Liver (tissue), 10 donors: ENCODE measurements at places on chromosomes 1 and 21.

GRCh38 chr1:22861764-22862440 lies 110.8 kb downstream of the LACTBL1 start:
- DNase-seq: no peak

GRCh38 chr1:204493145-204493983 lies 1.2 kb downstream of the PIK3C2B start:
- no peak for DNase-seq

DNA sequence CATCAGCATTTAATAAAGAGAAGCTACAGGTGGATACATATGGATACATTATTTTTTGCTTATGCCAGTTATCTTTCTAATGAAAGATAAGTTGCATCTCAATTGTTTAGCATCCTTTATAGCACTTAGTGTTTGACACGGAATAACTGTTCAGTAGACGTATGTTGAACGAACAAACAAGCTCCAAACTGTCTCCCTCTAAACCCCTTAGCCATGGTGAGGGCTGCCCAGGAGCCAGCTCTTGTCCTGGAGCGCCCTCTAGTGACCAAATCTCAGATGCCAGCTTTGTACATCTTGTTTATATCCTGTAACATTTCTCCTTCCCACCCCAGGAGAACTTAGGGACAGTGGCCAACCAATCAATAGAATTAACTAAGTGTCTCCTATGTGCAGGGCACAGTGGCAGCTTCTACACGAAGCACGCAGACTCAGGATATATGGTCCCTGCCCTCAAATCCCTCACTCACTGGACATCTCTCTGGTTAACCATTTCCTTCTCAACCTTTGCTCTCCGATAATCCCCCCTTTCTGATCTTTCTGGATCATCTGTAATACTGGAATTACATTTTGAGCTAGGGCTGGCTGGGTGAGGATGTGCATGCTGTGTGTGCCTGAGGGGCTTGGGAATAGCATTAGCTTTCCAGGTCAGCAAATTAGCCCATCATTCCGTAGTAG lies 22.9 kb downstream of the KCNA10 start:
- peak; percentile 82 for DNase-seq

DNA sequence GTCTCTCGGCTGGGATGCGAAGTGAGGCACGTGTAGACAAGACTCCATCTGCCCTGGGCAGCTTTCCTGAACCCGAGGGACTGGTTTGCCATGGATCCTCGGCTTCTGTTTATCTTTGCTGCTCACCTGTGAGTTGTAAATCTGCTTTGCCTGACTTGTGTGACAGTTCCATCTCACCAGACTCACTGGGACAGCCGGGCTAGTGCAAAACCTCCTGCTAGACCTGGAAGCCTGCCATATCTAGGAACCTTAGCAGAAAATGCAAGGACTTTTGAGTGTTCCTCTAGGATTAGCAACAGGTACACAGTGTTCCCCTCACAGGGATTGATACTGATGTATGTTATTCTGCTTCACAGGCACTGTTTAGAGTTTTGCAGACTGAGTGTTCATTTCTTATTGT lies 218.6 kb downstream of the URB2 start:
- no peak for DNase-seq

DNA sequence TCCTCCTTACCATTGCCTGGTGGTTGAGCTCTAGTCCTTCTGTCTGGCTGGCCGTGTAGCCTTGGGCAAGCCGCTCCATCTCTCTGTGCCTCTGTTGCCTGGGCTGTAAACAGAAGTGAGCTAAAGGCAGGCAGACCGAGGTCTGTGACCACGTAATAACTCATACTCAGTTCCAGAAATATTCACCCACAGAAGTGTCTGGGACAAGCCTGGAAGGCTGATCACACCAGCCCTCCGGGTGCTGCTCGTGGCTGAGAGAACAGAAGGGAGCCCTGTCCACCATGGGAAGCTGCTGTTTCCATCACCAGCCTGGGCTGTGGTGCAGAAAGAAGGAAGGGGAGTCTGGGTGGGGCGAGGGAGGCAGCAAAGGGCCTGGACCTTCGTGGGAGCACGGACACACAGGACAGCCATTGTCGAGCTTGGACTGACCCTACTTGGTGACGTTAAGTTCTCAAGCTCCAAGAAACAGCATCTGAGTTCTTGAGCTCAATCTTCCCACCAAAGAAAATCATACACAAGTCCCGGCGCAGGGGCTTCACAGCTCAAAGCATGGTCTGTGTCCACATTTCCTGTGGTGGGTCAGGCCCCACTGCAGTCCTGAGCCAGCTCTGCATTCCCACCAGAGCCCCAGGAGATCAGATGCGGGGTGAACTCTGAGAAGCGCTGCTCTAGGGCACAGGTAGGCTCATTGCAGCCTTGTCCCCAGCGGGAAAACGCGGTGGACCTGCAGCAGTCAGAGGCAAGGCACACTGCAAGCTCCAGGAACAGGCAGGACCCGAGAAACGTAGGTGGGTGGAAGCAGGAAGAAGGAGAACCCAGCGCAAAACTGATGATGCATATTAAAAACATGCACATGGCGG lies 61.8 kb downstream of the RUNX3 start:
- no peak for DNase-seq

DNA sequence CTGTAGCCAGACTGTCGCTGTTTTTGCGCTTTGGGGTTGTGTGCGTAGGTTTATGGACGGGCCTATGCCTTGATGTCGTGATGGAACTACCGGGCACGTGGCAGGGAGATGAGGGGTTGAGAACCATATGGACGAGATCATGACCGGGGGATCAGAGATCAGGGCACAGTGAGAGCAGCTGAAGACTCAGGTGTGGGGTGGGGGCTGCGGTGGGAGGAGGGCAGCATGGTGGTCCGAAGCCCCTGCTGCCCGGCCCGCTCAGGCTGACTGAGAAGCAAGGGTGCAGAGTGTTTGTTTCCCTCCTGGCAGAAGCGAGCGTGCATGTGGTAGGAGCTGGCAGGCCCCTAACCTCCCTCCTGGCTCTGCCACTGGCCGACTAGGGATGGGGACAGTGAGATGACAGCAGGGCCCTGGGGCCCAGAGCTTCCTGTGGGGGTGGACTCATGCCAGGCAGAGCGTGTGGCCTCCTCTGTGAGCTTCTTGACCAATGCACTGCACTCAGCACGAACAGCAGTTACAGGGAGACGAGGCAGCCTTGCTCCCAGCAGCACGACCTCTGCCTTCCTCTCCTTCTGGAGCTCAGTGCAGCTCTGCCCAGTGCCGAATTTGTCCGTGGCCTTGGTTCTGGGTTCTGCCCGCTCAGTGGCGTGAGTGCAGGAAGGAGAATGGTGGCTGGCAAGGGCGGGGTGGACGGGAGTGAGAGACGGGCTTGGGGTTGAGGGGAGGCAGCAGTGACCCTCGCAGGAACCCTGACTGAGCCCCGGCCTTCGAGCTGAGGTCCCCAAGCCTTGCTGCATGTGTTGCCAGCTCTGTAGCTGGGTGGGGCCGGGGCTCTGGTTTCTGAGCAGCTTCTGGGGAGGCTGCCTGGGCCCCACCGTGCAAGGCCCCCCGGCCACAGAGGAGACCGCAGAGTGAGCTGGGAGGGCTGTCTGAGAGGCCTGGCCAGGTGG lies 22.2 kb upstream of the LRRC3 start:
- DNase-seq: no peak

GRCh38 chr1:11795238-11795890 lies 10.4 kb downstream of the MTHFR start:
- no peak for DNase-seq

DNA sequence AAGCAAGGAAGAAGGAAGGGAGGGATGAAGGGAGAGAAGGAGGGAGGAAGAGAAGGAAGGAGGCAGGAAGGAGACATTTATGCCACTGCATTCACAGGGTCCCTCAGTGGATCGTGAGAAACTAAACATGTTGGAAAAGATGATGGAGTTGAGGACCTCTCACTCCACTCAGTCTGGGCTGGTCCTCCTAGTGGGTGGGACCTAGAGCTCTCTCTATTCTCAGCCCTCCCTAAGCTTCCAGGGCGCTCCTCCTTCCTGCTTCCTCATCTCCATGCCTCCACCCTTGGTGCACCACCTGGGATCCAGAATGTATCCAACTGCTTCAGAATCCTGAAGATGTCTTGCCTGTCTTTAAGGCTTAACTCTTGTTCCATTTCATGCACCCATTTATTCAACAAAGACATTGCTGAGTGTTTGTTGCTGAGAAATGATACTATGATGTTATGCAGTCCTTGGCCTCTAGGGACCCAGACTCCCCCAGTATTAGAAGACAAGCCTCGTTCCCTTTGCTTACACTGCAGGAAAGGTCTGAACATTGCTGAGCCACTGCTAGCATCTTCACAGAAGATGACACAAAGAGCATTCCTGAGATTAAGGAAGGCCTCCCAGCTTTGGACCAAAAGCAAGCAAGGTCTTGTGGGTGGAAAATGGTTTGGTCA lies 88.5 kb downstream of the BEND5 start:
- DNase-seq: no peak

- no peak for DNase-seq
Measured at GRCh38 chr1:58664881-58665280, 35.0 kb downstream of the MYSM1 start.

DNA sequence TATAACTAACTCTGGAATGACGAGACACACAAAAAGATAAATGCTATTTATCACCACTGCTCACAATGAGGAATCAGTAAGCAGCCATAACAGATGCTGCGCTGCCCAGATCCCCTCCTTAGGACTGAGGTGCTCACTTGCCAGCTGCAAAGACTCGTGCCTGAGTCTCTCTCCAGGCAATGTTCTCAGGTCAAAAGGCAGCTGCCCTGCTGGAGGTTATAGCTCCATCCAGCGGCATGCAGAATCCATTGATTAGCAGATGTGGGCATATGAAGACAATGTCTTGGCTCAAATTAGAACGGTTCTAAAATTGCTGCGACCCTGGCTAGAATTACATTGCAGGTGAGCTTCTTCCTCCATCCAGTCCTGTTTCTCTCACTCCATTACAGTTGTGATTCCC lies 328.2 kb upstream of the CHRM3 start:
- no peak for DNase-seq

GRCh38 chr1:188128761-188129160 lies 1300.0 kb downstream of the PLA2G4A start:
- DNase-seq: no peak

DNA sequence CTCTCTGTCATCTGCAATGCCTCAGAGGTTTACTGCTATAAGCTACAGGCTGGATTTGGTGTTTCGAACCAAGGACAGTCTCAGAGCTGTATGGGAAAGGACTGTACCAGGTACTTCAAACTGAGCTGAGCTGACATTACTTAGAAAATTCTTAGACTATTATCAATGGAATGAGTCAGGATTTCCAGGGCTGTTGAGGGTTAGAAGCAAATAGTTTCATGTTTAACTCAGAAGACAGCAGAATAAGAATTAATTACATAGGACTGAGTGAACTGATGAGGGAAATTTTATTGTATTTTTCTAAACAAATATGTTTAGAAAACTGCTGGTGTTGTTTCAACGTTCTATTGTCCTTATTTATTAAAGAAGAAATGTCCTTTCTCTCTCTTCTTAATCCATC lies 74.3 kb upstream of the CAPZB start:
- DNase-seq: no peak

GRCh38 chr1:80582980-80583379 lies 1217.8 kb upstream of the ADGRL2 start:
- DNase-seq: no peak

DNA sequence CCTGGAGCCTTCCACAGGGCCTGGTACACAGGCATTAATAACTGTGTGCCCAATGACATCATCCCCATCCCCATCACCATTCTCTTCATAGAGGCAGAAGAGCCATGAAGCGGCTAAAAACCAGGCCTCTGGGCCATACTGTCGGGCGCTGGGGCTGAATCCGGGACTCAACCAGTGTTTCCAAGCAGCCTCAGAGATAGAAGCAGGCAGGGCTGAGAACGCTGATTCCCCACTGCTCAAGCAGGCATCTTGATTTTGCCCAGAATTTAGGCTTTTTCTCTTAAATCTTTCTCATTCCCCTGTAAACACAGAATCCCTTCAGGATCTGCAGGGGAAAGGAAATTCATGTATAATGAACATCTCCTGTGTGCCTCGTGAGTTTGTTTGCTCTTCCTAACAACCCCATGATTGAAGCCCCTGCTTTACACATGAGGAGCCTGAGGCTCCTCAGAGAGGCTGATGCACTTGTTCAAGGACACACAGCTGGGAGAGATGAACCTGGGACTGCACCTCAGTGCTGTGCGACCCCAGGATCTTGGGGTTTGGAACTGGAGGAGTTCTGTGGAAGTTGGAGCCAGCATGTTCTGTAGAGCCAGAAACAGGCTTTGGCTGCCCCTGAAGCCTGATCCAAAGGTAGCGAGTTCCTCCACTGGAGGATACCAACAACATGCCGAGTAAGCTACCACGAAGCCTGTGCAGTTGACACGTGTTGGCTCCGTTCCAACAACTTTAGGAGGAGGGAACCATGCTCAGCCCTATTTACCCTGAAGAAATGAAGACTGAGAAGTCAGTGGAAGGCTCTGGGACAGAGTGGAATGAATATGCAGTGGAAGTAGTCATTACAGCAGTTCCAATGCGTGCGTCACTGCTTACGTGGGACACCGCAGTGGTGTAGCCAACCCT lies 55.5 kb downstream of the EDN2 start:
- no peak for DNase-seq

DNA sequence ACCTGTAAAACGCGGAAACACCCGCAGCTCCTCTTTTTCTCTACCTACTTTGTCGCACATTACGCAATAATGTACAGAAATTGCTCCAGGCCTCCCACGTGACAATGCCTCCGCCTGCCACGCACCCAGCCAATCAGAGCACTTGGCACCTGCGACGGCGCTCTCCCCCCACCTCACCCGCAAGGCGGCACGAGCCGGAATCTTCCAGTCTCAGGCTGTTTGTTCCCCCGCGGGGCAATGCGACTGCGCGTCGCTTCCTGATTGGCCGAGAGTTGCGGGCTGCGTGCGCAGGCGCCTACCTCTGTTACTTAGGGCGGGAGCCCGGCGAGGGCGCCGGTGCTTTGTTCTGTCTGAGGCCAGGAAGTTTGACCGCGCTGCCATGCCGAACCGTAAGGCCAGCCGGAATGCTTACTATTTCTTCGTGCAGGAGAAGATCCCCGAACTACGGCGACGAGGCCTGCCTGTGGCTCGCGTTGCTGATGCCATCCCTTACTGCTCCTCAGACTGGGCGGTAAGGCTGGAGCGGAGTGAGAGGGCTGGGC lies at the start of gene MAEL:
TSS of gene MAEL (plus strand) at position 307 of the 542 bp plus-strand sequence. CDS start at position 380, 73 bp downstream.
- DNase-seq: no peak

DNA sequence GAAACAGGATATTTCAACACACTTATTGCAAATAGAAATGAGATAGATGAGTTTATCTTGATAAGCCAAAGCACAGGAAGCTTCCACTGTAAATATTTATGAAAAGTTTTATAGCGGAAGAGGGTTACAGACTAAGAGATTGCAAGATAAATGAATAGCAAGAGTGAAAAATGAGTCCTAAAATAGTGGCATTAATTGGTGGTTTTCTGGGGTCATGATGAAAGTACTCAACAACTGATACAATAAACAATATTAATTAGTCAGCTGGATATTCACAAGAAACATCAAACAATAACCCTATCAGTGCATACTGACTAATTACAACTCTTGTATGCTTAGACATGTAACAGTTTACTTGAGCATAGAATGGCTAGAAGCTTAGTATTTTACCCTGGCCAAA lies 154.8 kb upstream of the CHODL start:
- no peak for DNase-seq

- DNase-seq: no peak
Measured at GRCh38 chr1:9416506-9416905, 122.8 kb upstream of the SLC25A33 start.

GRCh38 chr1:20083178-20083944 lies 13.4 kb downstream of the PLA2G5 start:
- DNase-seq: no peak

GRCh38 chr1:84929581-84929980 lies 36.6 kb upstream of the LPAR3 start:
- DNase-seq: no peak
